ENCODE measurements at places on chromosomes 11 and 22. TPM values are rescaled to one million over a fixed set of nuclear protein-coding genes. Genes with fewer than 3 reads are reported as not detected.

Gene SULT4A1
- total RNA-seq: 3.1 TPM

Gene RHOG
- total RNA-seq: 23.6 TPM

Gene OR52H1
- 0.26 TPM for total RNA-seq

Gene OR10A2
- not detected for total RNA-seq

Gene TTC28
- total RNA-seq: 57.9 TPM

Gene DEFB131B
- not detected for total RNA-seq

Gene OR4D5
- total RNA-seq: not detected

Gene RIC8A
- total RNA-seq: 83.8 TPM

Gene SPTBN2
- 26.9 TPM for total RNA-seq

Gene DDI1
- total RNA-seq: not detected

Gene GRM5
- under 0.01 TPM for total RNA-seq

Gene OR52E8
- total RNA-seq: not detected

Gene KCNA4
- total RNA-seq: not detected
